ENCODE measurements at places on chromosomes 16 and 17.

DNA sequence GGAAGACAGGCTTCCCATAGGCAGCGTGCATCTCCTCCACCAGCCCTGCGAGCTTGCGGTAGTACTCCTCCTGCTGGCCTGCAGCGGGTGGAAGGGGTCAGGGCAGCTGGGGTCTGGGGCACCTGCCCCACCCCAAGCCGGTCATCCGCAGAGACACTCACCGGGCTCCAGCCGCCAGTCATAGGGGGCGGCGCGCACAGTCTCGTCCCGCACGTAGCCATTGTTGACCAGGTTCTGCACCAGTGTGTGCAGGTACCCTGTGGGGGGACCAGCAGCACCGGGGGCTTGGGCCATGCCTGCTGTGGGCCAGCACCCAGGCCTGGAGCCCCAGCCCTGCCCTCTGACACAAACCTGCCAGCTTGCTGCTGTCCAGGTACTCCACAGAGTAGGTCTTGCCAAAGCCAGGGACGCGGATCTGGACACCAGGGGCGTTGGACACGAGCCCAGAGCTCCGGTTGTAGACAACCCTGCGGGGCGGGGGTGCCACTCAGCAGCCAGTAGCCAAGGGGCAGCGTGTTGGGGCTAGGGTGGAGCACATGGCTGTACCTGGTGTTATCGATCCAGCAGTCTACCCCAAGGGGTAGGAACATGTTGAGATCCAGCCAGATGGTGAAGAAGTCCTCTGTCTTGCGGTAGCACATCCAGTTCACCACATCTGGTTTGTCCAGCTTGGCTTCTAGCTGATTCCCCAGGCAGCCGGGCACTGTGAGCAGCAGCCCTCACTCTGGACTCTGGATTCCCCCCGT is 1.2 kb downstream of the LCAT start:
- no peak for DNase-seq

GRCh38 chr16:50458667-50459495 is 89.3 kb upstream of the NKD1 start:
- DNase-seq: peak; percentile 3

DNA sequence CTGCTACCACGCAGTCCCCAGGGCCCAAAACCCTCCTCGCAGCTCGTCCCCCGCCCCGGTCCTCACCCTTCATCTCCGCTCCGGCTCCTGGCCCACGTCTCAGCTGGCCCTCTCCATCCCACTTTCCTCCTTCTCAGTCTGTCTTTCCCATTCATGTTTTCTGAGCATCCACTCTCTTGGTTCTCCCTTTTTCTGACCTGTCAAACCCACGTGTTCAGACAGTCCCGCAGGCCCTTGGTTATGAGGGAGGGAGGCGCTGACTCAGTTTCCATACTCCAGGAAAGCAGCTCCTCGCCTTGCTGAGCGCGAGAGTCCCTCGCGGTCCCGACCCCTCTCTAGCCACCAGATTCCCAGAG is 392 bp upstream of the HID1 start:
- DNase-seq: no peak

GRCh38 chr17:76000755-76001521 is at the start of gene CDK3:
TSS of gene CDK3 (plus strand) at chr17:76000855. CDS start at chr17:76001426, 571 bp downstream.
- DNase-seq: no peak

DNA sequence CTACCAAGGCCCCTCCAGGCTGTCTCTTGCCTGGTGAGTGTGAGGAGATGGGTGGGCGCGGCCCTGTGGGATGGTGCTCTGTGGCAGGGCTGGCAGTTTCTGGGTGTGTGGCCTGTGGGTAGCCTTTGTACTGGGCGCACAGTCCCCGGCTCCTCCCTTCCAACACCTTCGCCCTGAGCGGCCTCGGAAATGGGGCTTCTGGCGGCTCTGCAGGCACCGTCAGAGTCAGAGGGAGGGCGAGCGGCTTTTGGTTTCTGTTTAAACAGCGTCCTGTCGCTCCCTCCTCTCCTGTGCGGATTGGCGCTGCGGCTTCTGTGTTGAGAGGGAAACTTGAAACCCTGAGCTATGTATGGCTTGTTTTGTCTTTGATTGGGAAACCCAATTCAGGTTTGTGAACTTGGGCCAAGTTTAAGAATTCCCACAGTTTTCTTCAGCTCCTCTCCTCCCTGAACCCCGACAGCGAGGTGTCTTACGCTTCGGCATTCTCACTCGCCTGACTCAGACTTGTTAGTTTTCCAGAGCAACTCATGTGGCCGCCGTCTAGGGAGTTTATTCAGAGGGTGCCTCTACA is 8.3 kb upstream of the ZNF750 start:
- DNase-seq: peak; percentile 87

DNA sequence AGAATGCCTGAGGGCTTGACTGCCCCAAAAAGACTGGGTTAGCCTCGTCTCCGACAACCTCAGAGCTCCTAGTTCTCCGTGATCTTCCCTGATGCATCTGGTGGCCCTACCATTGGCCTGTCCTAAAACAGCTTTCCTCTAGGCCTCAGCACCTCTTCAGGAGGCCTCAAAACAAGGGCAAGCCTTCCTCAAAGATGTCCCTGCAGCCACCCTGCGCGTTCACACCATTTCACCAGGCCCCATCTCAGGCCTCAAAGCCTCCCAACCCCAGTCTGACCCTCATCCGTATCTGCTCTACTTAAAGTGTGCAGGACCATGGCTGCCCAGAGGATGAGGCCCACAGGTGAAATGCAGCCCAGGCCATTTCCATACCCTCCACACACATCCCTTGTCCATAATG is 7.4 kb downstream of the ALOXE3 start:
- DNase-seq: no peak

DNA sequence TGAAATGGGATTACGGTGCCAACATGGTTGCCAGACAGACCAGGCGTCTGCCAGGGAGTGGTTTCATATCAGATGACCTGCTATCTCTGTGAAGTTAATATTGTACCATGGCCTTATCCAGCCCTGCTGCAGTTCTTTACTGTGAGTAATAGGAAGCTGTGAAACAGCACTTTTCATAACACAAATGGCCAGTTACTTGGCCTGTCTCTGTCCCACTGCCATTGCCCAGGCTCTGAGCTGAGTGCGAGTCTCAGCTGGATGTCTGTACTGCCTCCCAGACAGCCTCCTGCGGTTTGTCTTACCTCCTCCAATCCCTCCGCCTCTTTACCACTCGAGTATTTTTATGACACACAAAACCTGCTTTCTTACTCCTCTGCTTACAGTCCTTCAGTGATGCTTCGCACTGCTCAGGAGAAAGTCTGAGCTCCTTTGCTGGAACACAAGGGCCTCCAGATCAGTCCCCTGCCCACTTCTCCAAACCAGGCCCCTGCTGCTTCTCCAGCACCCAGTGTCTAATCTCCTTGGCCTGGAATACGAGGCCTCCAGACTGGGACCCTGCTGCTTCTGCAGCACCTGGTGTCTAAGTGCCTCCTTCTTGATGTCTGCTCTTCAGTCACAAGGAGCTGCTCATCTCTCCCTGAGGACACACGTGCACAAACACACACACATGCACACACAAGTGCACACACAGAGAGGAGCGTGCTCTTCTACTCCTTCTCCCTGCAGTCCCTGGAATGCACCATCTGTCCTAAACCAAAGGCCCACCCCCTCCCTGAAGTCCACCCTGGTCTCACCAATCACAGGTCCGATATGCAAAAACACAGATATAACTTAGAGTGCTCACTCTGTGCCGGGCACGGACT is 17.1 kb upstream of the RHOT1 start:
- DNase-seq: no peak

GRCh38 chr17:35086931-35087573 is 23.5 kb upstream of the RFFL start:
- DNase-seq: no peak

- DNase-seq: no peak
Observed at GRCh38 chr16:1052721-1053120, 19.8 kb upstream of the SSTR5 start.

DNA sequence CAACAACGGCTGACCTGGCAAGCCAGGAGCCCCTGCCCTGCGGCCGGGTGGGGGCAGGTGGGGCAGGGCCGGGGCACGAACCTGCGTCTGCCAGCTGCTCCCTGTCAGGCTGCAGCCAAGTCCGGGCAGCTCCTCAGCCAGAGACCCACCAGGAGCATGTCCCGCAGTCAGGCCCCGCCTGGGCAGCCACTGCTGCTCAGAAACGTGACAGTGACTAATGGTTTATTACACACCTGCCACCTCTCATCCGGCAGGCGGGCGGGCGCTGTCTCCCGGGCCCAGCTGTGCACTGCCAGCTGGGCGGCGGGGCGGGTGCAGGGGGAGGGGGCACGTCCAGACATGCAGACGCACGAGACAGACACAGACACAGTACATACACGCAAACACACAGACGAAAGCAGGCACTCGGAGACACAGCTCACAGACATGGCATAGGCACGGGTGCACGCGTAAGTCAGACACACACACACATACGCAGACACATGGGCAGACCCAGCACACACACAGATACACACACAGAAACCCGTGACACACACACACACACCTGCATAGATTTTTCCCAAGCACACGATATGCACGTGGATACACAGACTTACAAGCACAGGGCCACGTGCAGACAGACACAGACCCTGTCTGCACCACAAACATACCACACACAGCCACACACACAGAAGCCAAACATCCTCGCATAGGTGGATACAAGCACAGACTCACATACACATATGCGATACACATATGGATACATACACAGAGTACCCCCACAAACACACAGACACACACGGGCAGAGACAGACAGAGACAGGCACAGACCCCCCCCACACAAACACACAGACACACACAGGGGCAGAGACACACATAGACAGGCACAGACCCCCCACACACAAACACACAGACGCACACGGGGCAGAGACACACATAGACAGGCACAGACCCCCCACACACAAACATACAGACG is 248.3 kb upstream of the CIBAR2 start:
- DNase-seq: peak; percentile 79

- DNase-seq: no peak
Observed at GRCh38 chr16:79752396-79752795, 151.9 kb upstream of the MAF start.

DNA sequence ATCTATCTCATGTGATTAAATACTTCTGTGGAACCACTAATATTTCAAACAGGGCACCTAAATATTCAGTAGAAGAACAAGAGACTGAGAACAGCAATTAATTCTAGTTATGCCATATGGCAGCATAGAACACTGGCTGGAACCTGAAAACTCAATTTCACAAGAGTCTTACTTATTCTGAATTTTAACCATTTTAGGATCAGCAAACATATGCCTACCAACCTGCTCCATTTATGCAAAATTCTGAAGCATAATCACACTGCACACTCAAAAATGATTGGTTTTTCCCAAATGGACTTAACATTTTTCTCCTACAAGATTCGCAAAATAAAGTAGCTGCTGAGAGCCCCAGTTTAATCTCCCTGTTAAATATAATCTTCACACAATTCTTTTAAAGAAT is 43.2 kb downstream of the SKAP1 start:
- DNase-seq: no peak

- no peak for DNase-seq
Observed at GRCh38 chr17:29710891-29711418, 88.2 kb upstream of the CORO6 start.

DNA sequence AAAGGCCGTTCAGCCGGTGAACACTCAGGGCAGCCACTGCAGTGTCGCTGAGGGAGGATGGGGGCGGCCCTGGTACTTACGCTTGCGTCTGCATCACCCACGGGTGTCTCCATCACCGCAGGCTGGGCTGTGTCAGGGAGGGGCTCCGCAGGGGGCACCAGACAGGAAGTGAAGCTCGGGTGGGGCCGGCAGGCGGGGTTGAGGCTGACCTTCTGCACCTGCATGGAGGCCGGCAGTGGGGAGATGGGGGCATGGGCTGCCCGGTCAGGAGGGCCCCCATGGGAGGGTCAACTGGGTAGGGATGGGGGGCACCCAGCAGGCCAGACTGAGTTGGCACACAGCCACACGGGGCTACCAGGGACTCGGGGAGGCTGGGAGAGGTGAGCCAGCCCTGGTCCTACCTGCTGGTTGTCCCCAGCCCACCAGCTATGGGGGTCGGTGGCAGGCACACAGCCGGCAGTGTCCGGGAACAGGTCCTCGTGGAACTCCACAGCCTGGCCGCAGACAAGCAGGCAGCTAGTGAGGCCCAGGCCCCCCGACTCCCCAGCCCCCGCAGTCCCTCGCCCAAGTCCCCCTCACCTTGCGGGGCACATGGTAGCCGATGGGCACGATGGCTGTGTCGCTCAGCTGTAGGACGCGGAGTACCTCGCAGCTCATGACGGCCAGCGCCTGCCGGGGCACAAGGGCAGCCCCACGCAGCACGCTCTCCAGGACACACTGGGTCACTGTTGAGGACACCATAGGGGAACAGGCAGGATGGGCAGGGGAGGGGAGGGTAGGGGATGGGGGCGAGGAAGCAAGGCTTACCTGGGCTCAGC is 7.2 kb upstream of the VASN start:
- DNase-seq: no peak

- DNase-seq: no peak
Observed at GRCh38 chr17:70896843-70897242, 727.5 kb downstream of the KCNJ2 start.

- DNase-seq: no peak
Observed at GRCh38 chr16:80586476-80586875, 45.7 kb downstream of the DYNLRB2 start.

DNA sequence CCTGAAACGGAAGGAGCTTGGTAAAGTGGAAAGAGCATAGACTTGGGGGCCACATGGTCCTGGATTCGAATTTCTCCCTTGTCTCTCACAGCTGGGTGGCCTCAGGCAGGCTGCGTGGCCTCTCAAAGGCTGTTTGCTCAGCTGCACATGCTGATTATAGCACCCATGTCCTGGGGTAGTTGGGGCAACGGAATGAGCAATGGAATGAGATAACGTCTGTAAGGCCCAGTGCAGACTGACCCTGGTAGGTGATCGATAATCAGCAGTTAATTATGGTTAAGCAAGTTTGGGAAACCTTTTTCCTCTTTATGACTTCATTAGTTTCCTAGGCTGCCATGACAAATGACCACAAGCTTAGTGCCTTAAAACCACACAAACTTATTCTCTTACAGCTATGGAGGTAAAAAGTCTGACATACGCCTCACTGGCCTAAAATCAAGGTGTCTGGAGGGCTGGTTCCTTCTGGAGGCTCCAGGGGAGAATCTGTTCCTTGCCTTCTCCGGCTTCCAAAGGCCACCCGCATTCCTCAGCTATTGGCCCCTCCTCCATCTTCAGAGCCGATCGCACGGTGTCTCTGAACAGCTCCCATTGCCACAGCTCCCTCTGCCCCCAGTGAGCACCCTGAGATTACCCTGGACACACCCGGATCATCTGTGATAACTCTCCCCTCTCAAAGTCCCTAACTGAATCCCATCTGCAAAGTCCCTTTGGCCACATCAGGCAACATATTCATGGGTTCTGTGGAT is 294.9 kb upstream of the FOXF1 start:
- no peak for DNase-seq

- no peak for DNase-seq
Observed at GRCh38 chr16:88373927-88374492, 8.7 kb upstream of the ZNF469 start.

GRCh38 chr16:67752641-67753040 is 33.5 kb upstream of the GFOD2 start:
- no peak for DNase-seq

GRCh38 chr17:73901661-73902415 is 257.6 kb upstream of the SDK2 start:
- DNase-seq: no peak

DNA sequence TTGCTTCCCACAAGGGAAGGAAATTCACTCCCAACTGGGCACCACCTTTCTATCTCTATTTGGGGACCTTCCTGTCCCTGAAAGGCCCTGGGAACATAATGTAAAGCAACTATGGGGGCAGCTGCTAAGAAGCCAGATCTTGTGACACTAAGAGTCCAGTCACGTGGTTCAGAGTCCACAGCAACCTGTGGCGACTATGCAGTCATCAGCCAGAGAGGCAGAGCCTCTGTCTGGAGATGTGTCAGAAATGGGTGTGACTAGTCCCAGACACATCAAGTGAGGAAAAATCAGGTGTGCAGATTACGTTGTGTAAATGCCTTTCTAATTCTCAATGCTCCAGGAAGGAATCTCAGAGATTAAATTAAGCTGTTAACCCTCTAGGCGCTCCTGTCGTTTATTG is 26.6 kb upstream of the SKAP1 start:
- no peak for DNase-seq
